ENCODE measurements at places on chromosomes 7 and 10.

DNA sequence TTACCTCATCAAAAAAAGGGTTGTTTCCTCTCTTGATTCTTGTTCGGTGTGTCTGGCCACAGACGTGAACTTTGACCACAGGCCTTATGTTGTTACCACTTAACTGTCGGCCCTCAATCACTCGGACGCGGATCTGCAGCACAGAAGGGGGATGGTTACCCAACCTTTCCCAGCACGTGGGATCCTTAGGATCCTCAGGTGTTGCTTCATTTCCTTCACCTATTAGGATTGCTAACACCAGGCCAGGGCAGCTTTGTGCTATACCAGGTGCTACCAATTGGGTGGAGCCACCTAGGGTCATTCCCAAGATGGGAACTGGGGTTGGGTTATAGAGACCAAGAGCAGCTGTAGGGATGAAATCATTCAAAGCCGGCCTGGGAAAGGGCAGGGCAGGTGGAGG is 73.4 kb downstream of the MYOF start:
- DNase-seq = no peak

- no peak for DNase-seq
Measured at GRCh38 chr7:132677918-132678317, 101.6 kb upstream of the PLXNA4 start.

GRCh38 chr7:29354340-29354739 is 159.8 kb downstream of the CHN2 start:
- DNase-seq = no peak

DNA sequence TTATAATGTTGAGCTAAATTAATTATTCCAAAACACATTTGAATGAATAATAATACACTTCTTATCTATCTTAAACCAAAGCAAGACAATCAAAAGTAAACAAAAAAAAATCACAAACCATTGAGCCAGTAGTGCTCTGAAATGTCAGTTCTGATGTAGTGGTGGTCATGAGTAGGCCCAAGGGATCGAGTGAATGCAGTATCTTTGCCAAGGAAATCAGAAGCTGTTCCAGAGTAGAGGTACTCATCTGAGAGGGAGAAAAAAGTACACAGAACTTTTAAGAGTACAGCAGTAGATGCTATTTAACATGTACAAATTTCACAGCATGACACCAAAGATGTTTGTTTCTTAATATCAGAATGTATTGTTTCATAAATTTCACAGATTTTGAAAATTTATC is 121.5 kb downstream of the SEMA3D start:
- no peak for DNase-seq

- DNase-seq = no peak
Measured at GRCh38 chr7:87404674-87405073, 59.2 kb downstream of the CROT start.

DNA sequence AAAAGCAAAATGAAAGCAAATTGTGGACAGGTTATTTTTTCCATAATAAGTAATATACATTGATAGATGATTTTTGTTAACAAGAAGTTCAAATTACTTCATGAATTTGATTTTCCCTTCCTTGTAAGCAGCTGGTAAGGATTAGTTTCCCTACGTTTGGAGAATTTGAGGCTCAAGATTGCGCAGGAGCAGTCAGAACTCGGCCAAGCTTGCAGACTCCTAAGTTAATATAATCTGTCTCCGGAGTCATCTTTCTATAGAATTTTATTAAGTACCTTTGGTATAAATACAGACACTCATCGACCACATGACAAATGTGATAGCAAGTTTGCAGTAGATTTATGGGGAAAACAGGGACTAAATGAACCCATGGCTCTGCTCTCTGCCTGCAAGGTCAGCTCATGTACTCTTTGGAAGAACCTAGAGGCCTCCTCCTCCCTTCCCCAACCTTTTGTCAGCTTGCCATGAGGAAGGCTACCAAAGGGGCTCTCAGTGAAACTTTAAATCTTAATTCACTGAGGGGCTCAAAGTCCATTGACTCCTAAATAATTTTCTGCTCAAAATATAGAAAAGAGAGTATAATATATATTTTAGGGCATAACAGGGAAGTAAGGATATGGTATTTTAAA is 89.2 kb upstream of the CTTNBP2 start:
- no peak for DNase-seq

DNA sequence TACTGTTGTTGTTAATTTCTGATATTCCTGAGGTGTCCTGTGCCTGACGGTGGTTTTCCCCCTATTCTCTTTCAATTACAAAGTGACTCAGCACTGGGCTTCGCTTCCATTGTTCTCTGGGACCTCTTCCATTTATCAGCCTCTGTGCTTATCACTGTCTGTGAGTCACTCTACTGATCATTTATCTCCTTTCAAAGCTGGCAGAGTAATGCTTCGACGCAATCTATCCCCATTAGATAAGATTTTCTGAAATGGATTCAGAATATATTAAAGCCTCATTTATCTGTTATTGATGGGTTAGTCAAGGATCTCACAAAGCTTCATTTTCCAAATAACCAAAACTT is 679.2 kb downstream of the SDK1 start:
- DNase-seq = no peak

DNA sequence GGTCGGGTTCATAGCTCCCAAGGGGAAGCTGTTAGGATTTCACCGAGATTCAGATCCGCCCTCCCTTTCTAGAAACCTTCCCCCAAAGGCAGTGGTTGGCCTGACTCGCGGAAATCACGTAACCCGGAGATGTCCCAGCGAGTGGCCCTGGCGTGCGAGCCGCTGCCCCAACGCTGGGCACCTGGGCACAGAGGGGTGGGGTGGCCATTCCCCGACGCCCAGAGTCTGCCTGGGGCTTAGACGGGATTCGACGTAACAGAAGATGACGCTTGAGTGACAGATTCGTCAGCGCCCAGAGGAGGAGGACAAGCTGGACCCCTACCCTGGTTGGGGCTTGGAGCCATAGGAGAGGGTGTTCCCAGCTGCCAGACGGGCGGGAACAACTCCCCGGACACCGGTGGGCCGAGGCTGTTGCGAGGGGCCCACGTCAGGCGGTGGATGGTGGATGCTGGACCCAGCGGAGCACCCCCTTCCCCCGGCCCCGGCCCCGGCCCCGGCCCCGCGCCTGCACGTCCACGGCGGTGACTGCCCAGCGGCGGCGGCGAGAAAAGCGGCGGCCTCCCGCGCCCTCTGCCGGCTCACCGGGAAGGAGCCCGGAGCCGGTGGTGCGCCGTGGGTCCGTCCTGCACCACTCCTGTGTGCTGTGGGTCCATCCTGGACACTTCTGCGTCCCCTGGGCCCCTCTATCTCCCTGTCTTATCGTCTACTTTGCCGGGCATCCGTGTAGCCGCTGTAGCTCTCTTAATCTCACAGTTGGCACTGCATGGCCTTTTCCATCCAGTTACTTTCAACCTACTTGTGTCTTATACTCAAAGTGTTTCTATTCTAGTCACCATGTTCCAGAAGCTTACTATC is 35.4 kb upstream of the KNDC1 start:
- DNase-seq = no peak

DNA sequence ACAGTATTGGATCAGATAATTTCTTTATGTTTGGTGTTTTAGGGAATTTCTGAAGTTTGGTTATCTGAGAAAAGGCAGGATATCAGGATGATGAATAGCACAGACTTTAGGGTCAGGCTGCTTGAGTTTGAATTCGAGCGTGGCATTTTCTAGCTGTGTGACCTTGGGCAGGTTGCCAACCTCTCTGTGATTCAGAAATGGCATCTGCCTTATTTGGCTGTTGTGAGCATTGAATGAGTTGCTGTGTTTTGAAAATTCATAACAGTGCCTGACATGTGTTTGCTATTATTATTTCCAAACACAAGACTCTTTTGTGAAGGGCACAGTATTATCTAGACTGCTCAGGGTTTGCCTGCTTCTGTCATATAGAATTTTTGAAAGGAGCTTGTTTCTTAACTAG is 66.9 kb downstream of the NXPH1 start:
- no peak for DNase-seq
